ENCODE measurements at places on chromosomes 1 and 21.

- DNase-seq, result no peak
Measured at GRCh38 chr21:32442566-32443318, 30.2 kb downstream of the EVA1C start.

- DNase-seq, result no peak
Measured at GRCh38 chr1:27473755-27474154, 16.2 kb downstream of the WASF2 start.

DNA sequence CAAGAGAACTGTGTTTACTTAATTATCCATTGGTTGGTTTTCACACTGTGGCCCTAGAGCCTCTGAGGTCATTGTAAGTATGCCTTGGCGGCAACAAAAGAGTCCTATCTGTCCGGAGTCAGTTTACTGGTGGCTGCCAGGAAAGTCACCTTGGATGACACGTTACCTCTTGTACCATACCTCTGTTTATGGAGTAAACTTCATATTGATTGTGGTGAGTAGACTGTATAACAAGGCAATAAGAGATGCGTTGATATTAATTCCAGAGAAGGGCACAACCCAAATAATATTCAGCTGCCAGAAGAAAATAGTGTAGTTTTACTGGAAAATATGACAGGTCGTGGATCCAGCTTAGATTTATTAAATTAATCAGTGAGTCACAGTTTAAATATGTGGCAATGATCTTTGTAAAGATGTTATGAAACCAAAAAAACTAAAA is 20.4 kb upstream of the KIF14 start:
- DNase-seq, result no peak

DNA sequence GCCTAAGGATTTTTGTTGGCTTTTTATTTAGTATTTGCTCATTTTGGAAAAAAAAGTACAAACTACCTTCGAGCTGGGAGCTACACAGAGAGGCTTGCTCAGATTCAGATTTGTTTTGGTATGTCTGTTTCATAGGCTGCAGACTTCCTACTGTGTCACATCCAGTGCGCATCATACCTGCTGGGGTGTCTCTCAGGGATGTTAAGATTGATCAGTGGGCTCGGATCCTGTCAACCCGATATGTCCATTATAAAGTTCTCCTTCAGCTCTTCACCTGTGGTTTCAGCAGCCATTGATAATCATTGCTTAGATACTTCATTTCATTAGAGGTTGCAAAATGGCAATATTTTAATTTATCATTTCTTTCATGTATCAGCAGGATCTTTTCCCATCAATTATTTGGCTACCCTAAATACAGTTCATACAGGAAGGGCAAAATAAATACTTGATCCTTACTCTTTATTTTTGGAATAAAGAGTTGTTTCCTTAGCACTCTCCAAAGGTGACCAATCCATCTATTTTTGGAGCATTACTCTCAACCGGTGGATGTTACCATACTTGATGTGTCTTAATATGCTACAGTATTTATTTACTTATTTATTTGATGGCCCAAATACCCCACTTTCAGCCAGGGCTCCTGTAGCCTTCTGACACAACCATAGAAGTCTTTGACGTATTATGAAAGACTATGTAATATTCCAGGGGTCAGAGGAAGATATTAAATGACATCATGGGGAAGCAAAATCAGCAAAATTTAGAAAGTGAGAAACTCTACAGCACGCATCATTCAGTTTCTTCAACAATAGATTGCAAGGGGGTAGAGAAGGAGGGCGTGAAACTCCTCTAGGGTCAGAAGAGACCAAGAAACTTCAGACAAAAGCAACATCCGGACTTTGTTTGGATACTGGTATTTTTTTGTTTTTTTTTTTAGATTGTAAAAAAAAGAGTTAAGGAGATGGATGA is 55.3 kb upstream of the HNRNPU start:
- no peak for DNase-seq

- no peak for DNase-seq
Measured at GRCh38 chr1:32627596-32628162, 22.7 kb downstream of the ZBTB8OS start.

GRCh38 chr1:19372136-19372514 is 60.0 kb downstream of the SLC66A1 start:
- DNase-seq, result no peak

GRCh38 chr21:31781737-31782136 is 49.8 kb upstream of the SCAF4 start:
- no peak for DNase-seq

GRCh38 chr1:7690496-7691182 is 80.5 kb upstream of the VAMP3 start:
- DNase-seq, result no peak

Measured in stimulated activated CD4-positive, alpha-beta T cell treated with anti-CD3 and anti-CD28 coated beads, TNF-alpha, amount 100 ng/mL, for 48 hours (primary cell).